ENCODE measurements at places on chromosomes 1 and 21. TPM values are rescaled to one million over a fixed set of nuclear protein-coding genes. Genes with fewer than 3 reads are reported as not detected.
A peak's percentile ranks its signal among the peaks of the same experiment; 100 is the strongest.

DNA sequence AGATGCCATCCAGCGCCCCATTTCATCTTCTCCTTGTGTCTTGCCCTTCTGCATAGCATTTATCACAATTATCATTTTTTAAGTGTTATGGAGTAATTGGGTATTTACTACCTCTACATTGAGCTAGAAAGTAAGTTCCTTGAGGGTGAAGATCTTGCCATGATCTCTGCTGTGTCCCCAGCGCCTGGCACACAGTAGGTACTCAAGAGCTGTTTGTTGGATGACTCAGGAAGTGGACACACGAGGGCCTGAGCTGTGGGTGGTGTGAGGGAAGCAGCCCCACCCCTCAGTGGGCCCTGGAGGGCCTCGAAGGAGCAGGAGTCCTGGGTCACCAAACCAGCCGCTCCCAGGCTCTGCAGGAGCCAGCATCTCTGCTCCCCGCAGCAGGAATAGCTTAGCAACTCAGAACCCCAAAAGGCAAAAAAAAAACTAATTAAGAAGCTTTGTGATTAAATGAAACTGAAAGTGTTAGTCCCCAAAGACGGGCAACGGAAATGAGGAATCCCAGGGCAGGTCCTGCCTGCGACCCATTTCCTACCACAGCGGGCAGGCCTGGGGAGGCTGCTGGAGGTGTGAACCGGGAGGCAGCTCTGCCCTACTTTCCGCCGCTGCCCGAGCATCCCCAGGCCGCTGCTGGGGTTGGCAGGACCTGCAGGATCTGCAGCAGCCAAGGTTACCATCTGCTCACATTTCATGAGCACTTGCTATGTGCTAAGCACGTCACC, 87.7 kb downstream of the LACTBL1 start:
- no peak for DNase-seq

DNA sequence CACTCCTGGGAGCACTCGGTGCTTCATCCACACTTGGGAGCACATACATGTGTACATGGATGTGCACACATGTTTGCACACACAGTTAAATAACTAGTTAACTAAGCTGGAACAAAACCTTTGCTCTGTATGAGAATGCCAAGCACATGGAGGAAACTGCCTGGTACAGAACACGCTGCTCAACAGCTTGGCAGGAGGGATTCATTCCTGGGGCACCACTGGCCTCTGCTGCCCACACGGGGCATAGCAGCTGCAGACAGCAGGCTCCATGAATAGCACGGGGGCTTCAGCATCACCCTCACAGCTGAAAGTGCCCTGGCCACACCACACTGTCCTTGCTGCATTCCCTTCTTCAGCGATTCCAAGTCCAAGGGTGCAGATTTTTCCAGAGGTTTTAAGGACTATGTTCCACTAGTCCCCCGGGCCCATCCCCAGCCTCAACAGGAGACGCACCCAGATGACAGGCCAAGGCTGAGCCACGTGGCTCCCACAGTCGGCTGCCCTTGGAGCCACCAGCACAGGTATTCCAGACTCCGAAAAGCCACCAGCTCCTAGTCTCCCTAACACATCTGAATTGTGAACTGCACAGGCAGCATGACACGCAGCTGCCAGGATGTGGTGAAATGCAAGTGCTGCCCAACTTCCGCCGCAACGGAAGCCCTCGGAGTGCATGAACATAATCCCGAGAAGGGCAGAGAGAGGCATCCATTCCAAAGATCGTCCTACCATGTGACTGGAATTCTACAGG, 16.9 kb downstream of the NPHP4 start:
- DNase-seq = peak; percentile 50

DNA sequence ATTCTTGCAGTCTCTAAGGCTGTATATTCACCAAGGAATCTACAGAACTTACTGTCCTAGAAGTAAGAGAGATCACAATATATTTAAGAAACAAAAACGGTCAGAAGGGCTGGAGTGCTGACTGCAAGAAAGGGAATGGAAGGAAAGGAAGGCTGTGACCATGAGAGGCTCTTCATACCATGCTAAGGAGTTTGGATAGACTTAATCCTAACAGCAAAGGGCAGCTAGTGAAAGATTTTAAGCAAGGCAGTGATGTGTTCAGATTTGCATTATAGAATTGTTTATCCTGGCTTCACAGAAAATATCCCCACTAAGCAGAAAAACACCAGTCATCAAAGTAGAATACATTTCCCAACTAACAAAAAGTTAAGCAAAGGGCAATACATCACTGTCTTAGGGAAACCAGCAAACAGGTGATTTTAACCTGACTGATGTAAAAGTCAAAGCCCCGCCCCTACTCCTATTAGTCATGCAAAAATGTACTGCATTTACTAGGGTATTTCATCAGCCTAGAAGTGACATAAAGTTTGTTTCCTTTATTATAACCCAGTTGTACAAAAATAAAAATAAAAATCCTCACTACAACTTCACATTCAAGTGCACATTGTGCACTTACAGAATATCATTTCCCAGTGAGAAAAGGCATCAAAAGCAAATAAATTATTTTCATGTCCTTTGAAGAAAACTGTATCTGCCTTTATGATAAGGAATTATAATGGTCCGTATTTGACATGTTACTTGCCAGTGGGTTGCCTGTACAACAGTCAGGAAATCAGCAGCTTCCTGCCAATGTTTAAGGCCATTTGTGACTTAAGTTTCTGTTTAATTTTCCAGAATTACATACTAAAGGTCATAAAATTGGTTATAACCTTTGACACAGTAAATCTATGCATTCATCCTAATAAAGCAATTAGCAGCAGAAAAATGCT, 17.2 kb downstream of the JAK1 start:
- DNase-seq = no peak

- no peak for DNase-seq
Measured at GRCh38 chr1:235925016-235925415, 58.3 kb upstream of the LYST start.

DNA sequence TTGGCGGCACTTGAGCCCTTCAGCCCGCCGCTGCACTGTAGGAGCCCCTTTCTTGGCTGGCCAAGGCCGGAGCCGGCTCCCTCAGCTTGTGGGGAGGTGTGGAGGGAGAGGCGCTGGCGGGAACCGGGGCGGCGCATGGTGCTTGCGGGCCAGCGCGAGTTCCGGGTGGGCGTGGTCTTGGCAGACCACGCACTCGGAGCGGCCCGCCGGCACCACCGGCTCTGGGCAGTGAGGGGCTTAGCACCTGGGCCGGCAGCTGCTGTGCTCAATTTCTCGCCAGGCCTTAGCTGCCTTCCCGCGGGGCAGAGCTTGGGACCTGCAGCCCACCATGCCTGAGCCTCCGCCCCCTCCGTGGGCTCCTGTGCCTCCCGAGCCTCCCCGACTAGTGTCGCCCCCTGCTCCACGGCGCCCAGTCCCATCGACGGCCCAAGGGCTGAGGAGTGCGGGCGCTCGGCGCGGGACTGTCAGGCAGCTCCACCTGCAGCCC, 673.7 kb upstream of the BRINP3 start:
- no peak for DNase-seq

DNA sequence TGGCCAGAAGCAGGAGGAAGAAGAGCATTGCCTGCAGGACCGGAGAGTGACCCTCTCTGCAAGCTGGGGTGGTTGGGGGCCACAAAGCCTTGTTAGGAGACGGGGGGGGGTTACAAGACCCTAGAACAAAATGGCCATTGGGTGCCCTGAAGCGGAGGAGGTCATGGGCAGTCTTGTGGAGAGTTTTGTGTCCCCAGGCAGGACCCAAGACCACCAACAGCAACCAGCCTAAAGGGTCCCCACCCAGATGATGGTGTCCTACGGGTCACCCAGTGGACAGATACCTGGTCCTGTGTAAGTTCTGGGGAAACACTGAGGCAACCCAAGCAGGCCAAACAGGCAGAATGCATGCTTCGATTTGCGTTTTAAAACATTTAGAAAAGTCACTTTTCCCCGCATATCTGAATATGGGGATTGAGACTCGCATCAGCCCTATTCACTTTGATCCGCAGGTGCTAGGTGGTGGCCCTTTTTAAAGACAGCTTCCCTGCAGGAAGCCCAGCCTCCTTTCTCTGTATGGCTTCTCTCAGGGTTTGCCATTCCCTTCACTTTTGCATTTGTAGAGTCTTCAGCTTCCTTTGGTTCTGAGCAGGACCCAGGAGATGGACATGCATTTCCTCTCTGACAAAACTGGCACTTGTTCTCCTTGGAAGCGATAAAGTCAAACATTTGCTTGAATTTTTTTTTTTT, 21.1 kb downstream of the GNG4 start:
- DNase-seq = no peak

- DNase-seq = no peak
Measured at GRCh38 chr1:41435570-41436178, 48.8 kb downstream of the EDN2 start.

DNA sequence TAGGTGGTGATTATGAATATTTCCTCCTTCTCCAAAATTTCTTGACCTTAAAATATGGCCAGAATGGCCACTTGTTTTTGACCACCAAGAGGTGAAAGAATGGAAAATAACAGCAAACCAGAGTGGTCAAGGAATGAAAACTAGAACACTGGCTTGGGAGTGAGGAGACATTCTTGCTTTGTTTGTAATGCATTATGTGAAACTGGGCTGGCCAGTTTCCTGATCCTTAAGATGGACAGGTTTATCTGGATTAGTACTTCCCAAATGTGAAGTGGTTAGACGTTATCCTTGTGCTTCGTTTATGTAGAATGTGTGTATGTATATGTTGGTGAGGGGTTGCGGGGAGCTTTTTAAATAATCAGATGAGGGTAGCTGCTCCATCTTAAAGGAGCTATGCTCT, 12.8 kb downstream of the PLA2G4A start:
- no peak for DNase-seq

Gene TDRD5
- total RNA-seq = not detected

Gene KDF1
- total RNA-seq = not detected

Gene CCDC190
- 13.9 TPM for total RNA-seq

Measured in LHCN-M2 (cell line).